Activated CD4-positive, alpha-beta T cell treated with anti-CD3 and anti-CD28 coated beads, Interleukin-2, amount 10 ng/mL, durations not matched to agents 24 days and 14 days (primary cell): ENCODE measurements at places on chromosomes 2 and 18. TPM values are rescaled to one million over a fixed set of nuclear protein-coding genes. Genes with fewer than 3 reads are reported as not detected.

GRCh38 chr2:108377815-108378630, at the start of gene SULT1C4:
Gene SULT1C4 (plus strand): TSS chr2:108377954. CDS start chr2:108378338, 384 bp downstream.
- DNase-seq, result no peak

GRCh38 chr18:75829091-75829490, 401.6 kb upstream of the SMIM21 start:
- no peak for DNase-seq

DNA sequence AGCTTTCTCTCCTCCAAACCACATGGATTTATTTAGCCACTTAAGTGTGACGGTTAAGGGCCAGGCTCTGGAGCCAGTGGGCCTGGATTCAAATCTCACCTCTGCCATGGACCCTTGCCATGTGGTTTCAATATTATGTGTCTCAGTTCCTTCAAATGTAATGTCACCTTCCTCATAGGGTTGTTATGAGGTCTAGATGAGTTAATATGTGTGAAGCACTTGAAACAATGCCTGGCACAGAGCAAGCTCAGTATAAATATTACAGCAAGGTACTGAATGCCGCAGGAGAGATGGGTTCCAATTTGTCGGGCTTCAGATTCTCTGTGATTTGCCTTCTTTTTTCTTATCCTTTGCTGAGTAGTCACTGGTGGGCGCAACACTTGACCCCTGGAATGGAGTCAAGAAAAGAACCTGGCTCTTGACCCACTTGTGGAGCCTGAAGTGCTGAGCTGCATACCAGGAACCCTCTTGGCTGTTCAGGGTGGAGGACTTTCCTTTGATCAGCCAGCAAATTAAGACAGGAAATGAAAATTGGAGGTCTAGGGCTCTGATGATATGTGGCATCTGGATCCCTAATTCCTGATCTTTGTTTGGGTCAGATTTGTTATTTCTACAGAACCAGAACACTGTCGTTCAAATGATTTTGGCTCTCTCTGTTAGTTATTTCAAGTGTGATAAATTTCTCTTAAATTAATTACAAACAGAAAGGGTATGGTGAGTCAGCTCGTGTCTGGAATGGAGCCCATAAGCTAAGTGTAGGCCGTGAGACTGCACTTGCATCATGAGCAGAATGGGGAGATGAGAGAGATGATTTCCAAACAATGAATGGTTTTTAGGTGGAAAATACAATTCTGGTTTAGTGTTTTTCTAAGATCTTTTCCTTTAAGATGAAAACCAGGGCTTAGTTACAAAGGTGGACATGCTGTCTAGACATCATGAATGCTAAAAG, 293.0 kb downstream of the KCNS3 start:
- DNase-seq, result no peak

- DNase-seq, result no peak
Observed at GRCh38 chr2:105919191-105919811, 174.6 kb downstream of the NCK2 start.

TM4SF20 gene
- not detected in 2 replicates for total RNA-seq

GRCh38 chr2:12957251-12957650, 240.5 kb downstream of the TRIB2 start:
- no peak for DNase-seq
